ENCODE measurements at places on chromosomes 3 and 15.
A peak's percentile ranks its signal among the peaks of the same experiment; 100 is the strongest.

- no peak for DNase-seq
- H3K4me1 ChIP-seq: peaks cover 30% of the 10 kb centered on the region
- H3K27me3 ChIP-seq: peaks cover 13% of the 10 kb centered on the region
- no peak overlapping the region for H3K27ac ChIP-seq
- no peaks in the 10 kb centered on the region for H3K36me3 ChIP-seq
Measured at GRCh38 chr15:67843092-67843501, 3.3 kb upstream of the RNU6-1 start.

DNA sequence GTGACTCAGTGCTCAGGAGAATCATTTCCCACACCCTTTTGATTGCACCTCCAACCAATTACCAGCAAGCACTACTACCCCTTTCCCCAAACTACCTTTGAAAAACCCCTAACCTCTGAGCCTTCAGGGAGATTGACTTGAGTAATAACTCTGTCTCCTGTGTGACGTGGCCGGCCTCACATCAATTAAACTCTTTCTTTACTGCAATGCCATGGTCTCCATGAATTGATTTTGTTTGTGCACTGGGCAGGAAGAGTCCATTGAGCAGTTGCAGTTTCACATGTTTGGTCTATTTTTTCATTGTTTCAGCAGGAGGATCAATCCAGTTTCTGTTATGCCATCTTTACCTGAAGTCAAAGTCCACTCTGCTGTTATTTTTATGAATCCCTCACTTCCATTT, 32.4 kb downstream of the SCN11A start:
- H3K27ac ChIP-seq: peak overlapping the region; percentile 25
- no peak overlapping the region for H3K4me3 ChIP-seq
- H3K4me1 ChIP-seq: peaks cover 27% of the 10 kb centered on the region
- DNase-seq: no peak

DNA sequence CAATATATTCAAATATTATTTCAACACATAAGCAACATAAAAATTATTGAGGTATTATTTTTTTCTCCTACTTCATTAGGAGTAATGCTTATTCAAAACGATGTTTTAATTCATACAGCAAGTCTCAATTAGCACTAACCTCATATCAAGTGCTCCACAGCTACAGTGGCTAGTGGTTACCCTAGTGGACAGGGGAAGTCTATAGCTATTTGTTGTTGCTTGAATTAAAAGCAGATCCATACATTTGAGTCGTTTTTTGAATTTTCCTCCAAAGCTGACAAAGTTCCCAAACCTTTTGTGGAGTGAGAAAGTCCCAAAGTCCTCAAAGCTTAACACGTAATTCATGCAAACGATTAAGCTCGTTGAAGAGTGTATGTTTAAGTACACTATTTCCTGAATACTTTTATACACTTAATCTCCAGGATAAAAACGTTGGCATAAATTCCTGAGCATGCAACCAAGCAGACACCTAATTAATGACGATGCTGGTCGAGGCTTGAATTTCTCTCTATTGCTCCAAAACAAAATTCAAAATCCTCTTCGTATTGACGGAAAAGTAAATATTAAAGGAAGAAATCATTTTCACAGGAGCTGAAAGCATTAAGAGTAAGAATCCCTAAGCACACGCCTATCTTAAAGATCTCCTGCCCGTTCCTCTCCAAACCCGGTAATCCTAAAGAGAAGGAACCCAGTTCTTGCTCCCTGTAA, 985 bp downstream of the VPS13C start:
- peaks cover 2% of the 10 kb centered on the region for H3K27me3 ChIP-seq
- peak overlapping the region; percentile 40 for H3K27ac ChIP-seq
- peaks cover 6% of the 10 kb centered on the region for H3K36me3 ChIP-seq

GRCh38 chr15:76339305-76340197, 3.0 kb downstream of the ISL2 start:
- H3K4me1 ChIP-seq: peaks cover 41% of the 10 kb centered on the region
- H3K36me3 ChIP-seq: peaks cover 5% of the 10 kb centered on the region
- H3K4me3 ChIP-seq: peak overlapping the region; percentile 44

- H3K4me1 ChIP-seq: no peaks in the 10 kb centered on the region
- no peak for DNase-seq
- H3K4me3 ChIP-seq: no peak overlapping the region
- H3K27ac ChIP-seq: no peak overlapping the region
Measured at GRCh38 chr3:175295248-175296130, 436.4 kb downstream of the NAALADL2 start.

GRCh38 chr15:69526081-69527061, 73.8 kb downstream of the RPLP1 start:
- no peak overlapping the region for H3K4me3 ChIP-seq
- no peaks in the 10 kb centered on the region for H3K36me3 ChIP-seq
- peaks cover 10% of the 10 kb centered on the region for H3K4me1 ChIP-seq
- DNase-seq: no peak
- no peak overlapping the region for H3K27ac ChIP-seq
- H3K27me3 ChIP-seq: peaks cover 6% of the 10 kb centered on the region

DNA sequence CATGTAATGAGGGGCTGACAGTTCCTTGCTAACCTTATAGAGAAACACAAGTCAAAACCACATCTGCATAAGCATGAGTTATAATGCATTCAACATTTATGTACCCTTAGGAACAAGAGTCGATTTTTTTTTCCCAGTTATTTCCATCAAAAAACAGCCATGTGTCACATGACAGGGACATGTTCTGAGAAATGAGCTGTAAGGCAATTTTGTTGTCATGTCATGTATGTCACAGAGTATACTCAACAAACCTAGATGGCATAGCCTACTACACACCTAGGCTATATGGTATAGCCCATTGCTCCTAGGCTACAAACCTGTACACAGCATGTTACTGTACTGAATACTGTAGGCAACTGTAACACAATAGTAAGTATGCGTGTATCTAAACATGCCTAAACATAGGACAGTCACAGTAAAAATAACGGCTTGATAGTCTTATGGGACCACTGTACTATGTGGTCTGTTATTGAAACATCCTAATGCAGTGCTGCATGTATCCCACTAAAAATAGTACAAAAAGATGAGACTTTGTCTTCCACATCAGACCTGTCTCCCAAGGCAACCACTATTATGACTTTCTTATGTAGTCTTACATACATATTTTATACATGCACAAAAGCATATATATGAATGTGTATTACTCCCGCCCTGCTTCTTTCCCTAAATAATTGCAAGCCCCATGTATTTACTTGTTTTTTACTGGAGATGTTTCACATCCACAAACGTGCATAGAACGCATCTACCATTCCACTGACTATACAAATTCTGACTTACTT, 34.9 kb downstream of the LINS1 start:
- peaks cover 5% of the 10 kb centered on the region for H3K36me3 ChIP-seq
- H3K4me3 ChIP-seq: no peak overlapping the region
- no peaks in the 10 kb centered on the region for H3K27me3 ChIP-seq
- H3K4me1 ChIP-seq: peaks cover 5% of the 10 kb centered on the region
- DNase-seq: no peak

- no peak for DNase-seq
- H3K27me3 ChIP-seq: peaks cover 6% of the 10 kb centered on the region
- H3K27ac ChIP-seq: no peak overlapping the region
Measured at GRCh38 chr3:9715136-9715535, 11.5 kb downstream of the CPNE9 start.

DNA sequence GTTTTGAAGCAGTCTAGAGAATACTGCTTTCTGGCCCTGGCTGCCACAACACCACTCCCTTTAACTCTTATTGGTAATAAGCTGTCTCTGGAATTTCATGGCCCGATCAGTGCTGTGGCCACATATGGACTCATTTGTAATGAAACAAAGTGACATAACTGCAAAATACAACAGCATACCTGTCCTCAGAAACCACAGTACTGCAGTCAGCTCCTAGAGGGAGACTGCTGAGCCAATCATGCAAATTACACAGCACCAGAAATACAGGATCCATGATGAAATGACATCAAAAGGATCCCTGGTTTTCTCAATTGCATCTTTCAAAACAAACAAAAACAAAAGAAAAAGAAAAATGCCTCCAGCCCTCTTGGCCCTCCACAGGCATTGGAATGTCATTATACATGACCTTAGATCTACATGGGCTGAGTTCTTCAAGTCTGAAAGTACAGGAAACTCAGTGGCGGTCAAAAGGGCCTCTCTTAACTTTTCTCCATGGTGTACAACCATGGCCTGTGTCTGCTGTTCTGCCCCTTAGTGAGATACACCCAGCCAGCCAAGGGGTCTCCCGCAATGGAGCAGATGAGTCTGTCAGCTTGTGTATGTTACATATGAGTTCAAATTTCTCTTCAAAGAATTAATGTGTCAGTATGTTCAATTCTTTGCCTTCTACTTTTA, 24.9 kb upstream of the KBTBD12 start:
- peaks cover 5% of the 10 kb centered on the region for H3K36me3 ChIP-seq
- DNase-seq: no peak
- peaks cover 3% of the 10 kb centered on the region for H3K27me3 ChIP-seq
- H3K27ac ChIP-seq: no peak overlapping the region

DNA sequence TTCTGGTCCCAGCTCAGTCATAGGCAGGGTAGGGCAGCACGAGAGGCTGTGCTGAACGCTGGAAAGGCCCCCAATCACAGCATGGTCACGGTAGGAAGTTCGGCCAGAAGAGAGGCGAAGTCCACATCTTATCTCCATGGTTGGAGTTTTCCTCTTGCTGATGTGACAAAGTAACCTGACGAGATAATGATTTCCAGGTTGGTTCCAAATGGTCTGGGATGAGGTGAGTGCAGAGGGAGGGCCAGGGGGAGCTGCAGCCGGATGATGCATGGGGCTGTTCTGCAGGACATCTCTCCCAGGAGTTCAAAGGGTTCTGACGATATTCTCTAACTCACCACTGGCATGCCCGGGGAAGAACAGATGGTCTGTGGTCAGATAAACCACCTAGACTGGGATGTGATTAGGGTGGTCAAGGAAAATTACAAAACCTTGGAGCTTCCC, 83.2 kb upstream of the WNT5A start:
- H3K36me3 ChIP-seq: no peaks in the 10 kb centered on the region
- H3K4me3 ChIP-seq: no peak overlapping the region
- H3K27me3 ChIP-seq: peaks cover 1% of the 10 kb centered on the region

DNA sequence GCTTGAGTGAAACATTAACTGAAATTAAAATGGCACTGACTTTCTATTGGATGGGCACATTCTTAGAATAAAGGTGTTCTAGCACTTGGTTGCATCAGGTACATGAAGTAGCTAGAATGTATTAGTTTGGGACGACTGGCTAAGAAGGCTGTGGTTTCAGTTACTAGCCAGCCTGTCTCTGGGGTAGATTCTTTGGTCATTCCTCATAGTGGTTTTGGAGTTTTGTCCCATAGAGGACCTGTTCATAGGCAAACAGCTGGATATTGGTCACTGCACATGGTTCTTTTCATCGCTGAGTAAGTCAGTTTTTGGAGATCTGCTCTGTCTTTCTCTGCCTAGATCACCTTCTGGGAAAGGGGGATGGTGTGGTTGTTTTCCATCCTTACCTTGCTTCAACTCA, 55.3 kb downstream of the ADAMTSL3 start:
- H3K27me3 ChIP-seq: no peaks in the 10 kb centered on the region
- no peak overlapping the region for H3K4me3 ChIP-seq
- no peak for DNase-seq
- no peak overlapping the region for H3K27ac ChIP-seq
- H3K4me1 ChIP-seq: no peaks in the 10 kb centered on the region
- H3K36me3 ChIP-seq: no peaks in the 10 kb centered on the region

GRCh38 chr3:158103887-158104327, 2.3 kb downstream of the SHOX2 start:
- peak overlapping the region; percentile 70 for H3K4me3 ChIP-seq
- peaks cover 26% of the 10 kb centered on the region for H3K4me1 ChIP-seq
- peaks cover 37% of the 10 kb centered on the region for H3K27me3 ChIP-seq
- no peak for DNase-seq

DNA sequence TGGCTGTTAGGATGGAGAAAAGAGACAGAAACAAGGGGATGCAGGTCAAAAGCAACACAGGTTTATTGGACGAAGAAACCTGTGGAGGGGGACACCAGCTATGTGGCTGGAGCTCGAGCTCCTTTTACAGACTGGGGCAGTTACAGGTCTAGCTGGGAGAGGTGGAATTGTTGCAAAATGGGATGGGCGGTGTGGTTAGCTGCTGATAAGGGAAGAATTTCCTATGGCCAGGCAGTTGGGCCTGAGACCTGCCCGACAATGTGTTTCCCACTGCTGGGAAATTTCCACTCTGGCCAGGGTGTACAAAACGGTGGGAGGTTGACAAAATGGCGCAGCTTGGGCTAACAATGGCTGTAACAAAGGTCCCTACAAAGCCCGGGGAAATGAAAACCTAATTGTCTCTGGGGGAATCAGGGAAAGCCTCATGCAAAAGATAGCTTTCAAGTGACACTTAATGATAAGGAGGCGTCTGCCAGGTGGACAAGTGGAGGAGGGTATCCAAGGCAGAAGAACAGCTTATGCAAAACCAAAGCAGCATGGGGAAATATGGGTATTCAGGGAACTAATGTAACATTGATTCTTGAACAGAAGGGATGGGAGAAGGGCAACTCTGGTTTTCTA, 137.4 kb upstream of the SGO1 start:
- H3K4me3 ChIP-seq: no peak overlapping the region
- peak overlapping the region; percentile 83 for H3K27ac ChIP-seq
- H3K27me3 ChIP-seq: peaks cover 3% of the 10 kb centered on the region

GRCh38 chr3:158863247-158863646, 61.4 kb downstream of the MFSD1 start:
- no peak overlapping the region for H3K27ac ChIP-seq
- H3K4me1 ChIP-seq: peaks cover 3% of the 10 kb centered on the region
- no peak for DNase-seq
- H3K27me3 ChIP-seq: no peaks in the 10 kb centered on the region
- H3K4me3 ChIP-seq: no peak overlapping the region

DNA sequence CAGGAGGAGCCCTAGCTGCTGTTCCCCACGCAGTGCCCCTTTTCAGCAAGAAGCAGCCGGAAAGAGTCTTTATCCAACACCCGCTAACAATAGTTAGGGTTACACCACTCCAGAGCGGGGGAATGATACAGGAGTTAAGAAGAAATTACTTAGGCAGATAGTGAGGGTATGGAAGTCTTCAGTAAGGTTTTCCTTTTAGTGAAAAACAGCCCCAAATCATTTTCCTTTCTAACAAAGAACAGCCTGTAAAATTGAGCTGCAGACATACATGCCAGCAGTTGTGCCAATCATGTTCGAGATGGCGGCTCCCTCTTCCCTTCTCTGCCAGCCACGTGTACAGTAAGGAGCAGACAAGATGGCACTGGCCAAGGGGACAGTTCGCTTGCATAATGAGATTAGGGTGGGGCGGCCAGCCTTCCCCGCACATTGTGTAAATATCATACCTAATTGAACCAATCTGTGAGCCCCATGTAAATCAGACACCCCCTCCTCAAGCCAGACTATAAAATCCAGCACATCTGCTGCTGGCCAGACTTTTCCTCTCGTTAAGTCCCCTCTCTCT, 18.5 kb upstream of the SENP5 start:
- DNase-seq: no peak
- H3K27me3 ChIP-seq: no peaks in the 10 kb centered on the region
- H3K27ac ChIP-seq: no peak overlapping the region
- H3K4me1 ChIP-seq: no peaks in the 10 kb centered on the region

GRCh38 chr3:75332794-75333193, 331.3 kb upstream of the FRG2C start:
- DNase-seq: no peak
- H3K4me1 ChIP-seq: peaks cover 26% of the 10 kb centered on the region
- peaks cover 25% of the 10 kb centered on the region for H3K36me3 ChIP-seq

GRCh38 chr15:71259866-71260265, 144.6 kb downstream of the THSD4 start:
- no peaks in the 10 kb centered on the region for H3K4me1 ChIP-seq
- H3K36me3 ChIP-seq: no peaks in the 10 kb centered on the region
- no peak overlapping the region for H3K4me3 ChIP-seq
- DNase-seq: no peak

All from endothelial cell (in vitro differentiated cells).